ENCODE measurements at places on chromosomes 16 and 17. TPM values are rescaled to one million over a fixed set of nuclear protein-coding genes. Genes with fewer than 3 reads are reported as not detected.

GRCh38 chr17:81961087-81961511 is at the start of gene NOTUM:
Gene NOTUM, minus strand, starts transcription at chr17:81961187. Its CDS starts 278 bp downstream, at chr17:81960909.
- DNase-seq: no peak

GRCh38 chr16:83989300-83989699 is 21.3 kb downstream of the NECAB2 start:
- no peak for DNase-seq

DNA sequence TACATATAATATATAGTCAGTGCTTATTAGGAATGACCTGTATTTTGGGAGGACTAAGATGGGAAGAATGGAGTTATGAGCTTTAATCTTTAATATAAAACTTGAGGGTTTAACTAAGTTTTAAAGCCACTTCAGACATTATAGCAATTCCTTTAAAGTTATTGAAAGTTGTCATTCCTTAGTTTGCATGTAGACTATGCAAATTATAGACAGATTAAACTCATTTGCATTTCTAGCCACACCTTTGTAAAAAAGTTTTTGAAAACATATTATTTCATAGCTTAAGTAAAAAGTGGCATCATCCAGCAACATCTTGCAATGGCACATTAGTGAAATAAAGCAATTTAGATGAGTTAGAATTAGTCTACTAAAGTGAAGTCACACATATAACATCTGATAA is 49.8 kb downstream of the C17orf58 start:
- no peak for DNase-seq

DNA sequence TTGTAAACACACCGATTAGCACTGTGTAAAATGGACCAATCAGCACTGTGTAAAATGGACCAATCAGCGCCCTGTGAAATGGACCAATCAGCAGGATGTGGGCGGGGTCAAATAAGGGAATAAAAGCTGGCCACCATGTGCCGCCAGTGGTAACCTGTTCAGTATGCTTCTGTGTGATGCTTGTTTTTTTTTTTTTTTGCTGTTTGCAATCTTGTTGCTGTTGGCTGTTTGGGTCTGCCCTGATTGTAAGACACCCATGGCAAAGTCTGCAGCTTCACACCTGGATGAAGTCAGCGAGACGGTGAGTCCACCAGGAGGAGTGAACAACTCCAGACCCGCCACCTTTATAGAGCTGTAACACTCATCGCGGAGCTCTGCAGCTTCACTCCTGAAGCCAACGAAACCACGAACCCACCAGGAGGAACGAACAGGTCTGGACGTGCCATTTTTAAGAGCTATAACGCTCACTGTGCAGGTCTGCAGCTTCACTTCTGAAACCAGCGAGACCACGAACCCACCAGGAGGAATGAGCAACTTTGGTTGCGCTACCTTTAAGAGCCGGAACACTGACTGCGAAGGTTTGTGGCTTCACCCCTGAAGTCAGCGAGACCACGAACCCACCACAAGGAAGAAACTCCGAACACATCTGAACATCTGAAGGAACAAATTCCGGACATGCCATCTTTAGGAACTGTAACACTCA is 85.0 kb upstream of the MED9 start:
- DNase-seq: no peak

DNA sequence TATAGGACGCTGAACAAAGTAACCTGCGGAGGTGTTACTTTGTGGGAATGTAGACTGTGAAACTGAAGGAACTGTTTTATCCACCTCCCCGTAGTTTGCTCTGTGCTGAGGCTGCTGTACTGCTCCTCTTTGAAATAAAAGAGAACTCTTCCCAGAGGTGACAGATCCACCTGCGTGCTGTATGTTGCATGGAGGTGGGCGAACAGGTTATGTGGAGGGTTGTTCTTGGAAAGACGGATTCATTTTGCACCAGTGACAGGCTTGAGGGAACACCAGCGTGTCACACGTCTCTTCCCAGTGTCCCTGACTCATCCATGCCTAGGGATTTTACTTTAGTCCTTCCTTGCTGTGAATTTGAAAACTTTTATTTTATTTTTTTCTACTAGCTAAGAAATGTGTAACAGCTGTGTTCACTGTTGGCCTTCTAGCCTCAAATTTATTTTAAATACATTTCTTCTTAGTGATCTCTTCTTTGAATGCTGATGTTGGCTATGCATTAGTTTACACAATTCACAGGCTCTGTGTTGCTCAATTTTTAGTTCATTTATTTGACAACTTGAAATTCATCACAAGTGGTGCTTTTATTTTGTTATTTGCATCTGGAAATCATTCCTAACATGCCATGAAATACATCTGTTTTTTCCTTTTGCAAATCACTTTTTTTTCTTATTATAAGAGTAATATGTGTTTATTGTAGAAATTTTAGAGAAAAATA is 512.4 kb downstream of the CDH13 start:
- no peak for DNase-seq

DNA sequence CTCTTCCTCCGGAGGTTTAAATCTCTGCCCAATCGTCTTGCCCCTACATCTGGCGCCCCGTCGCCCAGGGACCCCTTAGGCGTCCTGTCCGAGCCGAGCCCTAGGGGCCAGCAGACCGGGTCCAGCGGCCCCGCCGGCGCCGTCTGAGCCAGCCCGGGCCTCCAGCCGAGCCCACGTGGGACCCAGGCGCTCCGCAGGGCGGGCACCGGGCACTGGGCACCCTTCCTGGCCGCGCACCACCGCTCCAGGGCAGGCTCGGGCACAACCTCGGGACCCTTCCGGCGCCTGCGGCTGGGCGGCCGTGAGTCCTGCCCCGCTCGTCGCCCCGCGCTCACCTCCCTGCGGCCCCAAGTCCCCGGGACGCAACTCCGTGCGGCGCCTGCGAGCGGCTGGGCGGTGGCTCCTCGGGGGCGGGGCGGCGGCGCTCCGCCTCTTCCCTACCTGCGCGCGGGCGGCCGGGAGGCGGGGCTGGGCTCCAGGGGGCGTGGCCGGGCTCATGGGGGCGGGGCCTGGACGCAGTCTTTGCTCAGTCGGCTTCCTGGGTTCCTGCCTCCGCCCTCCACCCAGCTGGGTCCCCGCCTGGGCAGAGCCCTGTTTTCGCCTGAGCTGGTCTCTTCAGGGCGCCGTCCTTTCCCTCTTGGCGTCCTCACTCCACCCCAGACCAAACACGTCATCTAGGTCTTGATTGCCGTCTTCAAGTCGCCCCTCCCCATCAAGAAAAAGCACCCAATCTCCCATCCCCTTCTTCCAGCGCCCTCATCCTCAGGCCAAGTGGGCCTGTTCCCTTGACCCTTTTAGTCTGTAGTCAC is at the start of gene RHBDF2:
Gene RHBDF2 (minus strand): TSS at position 406 of the 809 bp plus-strand sequence. CDS start 19,899 bp downstream, outside the sequence.
- DNase-seq: peak; percentile 94

DNA sequence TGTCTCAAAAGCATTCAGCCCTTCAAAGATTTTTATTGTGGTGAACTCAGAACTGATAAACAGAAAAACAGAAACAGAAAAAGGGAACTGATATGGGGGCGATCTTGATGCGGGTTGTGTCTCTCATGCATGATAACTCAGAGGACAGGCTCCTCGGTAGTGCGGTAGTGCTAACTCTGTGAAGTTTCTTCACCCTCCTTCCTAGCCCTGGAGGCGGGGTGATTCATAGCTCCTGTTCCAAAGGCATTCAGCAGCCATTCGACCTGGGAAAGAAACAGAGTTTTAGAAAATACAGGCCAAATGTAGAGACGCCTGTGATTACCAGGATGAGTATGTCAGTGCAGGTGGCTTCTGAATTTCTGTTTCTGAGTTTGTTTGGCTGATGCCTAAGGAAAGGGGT is 5.5 kb upstream of the MAF start:
- DNase-seq: no peak

- no peak for DNase-seq
Observed at GRCh38 chr16:81705261-81705660, 73.8 kb upstream of the PLCG2 start.

DNA sequence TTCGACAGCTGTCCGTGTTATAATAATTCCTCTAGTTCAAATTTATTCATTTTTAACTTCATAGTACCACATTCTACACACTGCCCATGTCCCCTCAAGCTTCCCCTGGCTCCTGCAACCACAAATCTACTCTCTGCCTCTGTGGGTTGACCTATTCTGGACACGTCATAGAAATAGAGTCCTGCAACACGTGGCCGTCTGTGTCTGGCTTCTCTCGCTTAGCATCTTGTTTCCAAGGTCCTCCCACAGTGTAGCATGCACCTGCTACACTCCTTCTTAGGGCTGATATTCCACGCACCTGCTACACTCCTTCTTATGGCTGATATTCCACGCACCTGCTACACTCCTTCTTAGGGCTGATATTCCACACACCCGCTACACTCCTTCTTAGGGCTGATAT is 16.5 kb downstream of the SCGB1C2 start:
- no peak for DNase-seq

GRCh38 chr16:35174016-35174415 is 1714.6 kb downstream of the TP53TG3F start:
- peak; percentile 63 for DNase-seq

DNA sequence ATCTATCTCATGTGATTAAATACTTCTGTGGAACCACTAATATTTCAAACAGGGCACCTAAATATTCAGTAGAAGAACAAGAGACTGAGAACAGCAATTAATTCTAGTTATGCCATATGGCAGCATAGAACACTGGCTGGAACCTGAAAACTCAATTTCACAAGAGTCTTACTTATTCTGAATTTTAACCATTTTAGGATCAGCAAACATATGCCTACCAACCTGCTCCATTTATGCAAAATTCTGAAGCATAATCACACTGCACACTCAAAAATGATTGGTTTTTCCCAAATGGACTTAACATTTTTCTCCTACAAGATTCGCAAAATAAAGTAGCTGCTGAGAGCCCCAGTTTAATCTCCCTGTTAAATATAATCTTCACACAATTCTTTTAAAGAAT is 43.2 kb downstream of the SKAP1 start:
- DNase-seq: no peak

HOXB8 gene
- total RNA-seq: not detected

NPIPB4 gene
- 153 TPM for total RNA-seq

ADAP2 gene
- total RNA-seq: 0.31 TPM

GPRC5B gene
- 0.76 TPM for total RNA-seq
